ENCODE measurements at places on chromosomes 7 and 10. TPM values are rescaled to one million over a fixed set of nuclear protein-coding genes. Genes with fewer than 3 reads are reported as not detected.

The ANK3 gene
- 11.7 TPM for polyA plus RNA-seq

The CTAGE8 gene
- 0.76 TPM for polyA plus RNA-seq

The MET gene
- 16.5 TPM for polyA plus RNA-seq

The ZFAND4 gene
- polyA plus RNA-seq, result 5.2 TPM

The SRGN gene
- polyA plus RNA-seq, result 58.1 TPM

The PMS2 gene
- 3.5 TPM for polyA plus RNA-seq

The ATOH7 gene
- 0.08 TPM for polyA plus RNA-seq

The GPER1 gene
- polyA plus RNA-seq, result 3.7 TPM

The SORCS3 gene
- polyA plus RNA-seq, result not detected

The ABHD11 gene
- 30.5 TPM for polyA plus RNA-seq

The FLNC gene
- 2.2 TPM for polyA plus RNA-seq

The FGFBP3 gene
- polyA plus RNA-seq, result 0.81 TPM

The CLDN3 gene
- 54.7 TPM for polyA plus RNA-seq

The KCND2 gene
- polyA plus RNA-seq, result 0.03 TPM

The FEZF1 gene
- polyA plus RNA-seq, result 0.04 TPM

The VIPR2 gene
- polyA plus RNA-seq, result 0.91 TPM

The GRID2IP gene
- 0.23 TPM for polyA plus RNA-seq

The GNAT3 gene
- not detected for polyA plus RNA-seq

The TMEM176B gene
- 54.8 TPM for polyA plus RNA-seq

All from lung (tissue), 17 donors.